Right atrium auricular region (tissue), 2 donors: ENCODE measurements at places on chromosomes 6 and 20.

DNA sequence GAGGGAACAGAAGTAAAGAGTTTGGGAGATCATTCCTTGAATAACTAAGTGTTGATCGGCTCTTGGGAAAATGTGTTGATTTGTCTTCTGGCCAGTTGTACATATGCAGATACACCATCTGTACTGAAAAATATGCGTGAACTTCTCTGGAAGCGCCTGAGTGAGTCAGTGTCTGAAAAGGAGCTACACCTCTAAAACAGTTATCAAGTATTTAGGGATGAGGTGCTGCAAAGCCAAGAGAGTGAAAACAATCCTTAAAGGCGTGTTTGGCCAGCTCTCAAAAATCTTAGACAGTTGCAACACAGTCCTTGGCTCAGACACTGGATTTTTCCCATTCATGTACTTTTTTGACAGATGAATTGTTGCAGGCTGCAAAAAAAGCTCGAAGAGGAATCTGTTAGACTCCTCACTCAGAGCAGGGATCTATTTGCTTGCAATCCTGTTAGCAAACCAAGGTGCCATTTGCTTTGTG lies 61.3 kb downstream of the BMP6 start:
- peak; percentile 63 for DNase-seq

GRCh38 chr20:7637184-7637583 lies 303.1 kb downstream of the HAO1 start:
- DNase-seq, result no peak

DNA sequence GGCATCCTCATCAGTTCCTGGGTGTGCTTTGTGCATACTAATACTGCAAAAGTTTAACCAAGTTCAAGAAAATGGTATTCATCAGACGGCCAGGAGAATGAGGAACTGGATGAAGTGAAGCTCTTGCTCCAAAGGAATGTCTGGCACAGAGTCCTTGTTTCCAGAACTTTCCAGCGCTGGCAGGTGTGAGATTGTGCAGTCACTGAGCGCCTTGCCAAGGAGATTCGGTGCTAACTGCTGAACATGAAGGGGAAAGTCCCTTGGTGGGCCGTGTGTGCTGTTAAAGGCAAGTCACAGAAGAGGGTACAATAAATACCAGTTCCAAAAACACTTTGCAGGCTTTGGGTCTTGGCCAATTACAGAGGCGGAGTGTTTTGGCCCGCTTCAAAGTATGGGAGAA lies 262.3 kb upstream of the SOX4 start:
- no peak for DNase-seq

DNA sequence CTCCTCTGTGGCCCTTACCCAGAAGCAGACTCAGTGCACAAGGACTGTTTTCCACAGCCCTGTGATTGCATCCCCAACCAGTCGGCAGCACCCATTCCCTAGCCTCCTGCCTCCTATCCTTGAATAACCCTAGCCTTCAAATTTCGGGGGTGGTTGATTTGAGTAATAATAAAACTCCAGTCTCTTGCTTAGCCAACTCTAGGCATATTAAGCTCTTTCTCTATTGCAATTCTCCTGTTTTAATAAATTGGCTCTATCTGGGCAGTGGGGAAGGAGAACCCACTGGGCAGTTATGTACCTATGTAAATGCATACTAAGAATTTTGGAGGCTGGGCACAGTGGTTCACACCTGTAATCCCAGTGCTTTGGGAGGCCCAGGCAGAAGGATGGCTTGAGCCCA lies 70.6 kb upstream of the ZMYND8 start:
- no peak for DNase-seq

- DNase-seq, result no peak
These were observed 105.2 kb downstream of the UNC5CL start for GRCh38 chr6:40933864-40934263.
